ENCODE measurements at places on chromosomes 1 and 21.

GRCh38 chr1:97540346-97540888, 380.4 kb downstream of the DPYD start:
- no peak for DNase-seq

DNA sequence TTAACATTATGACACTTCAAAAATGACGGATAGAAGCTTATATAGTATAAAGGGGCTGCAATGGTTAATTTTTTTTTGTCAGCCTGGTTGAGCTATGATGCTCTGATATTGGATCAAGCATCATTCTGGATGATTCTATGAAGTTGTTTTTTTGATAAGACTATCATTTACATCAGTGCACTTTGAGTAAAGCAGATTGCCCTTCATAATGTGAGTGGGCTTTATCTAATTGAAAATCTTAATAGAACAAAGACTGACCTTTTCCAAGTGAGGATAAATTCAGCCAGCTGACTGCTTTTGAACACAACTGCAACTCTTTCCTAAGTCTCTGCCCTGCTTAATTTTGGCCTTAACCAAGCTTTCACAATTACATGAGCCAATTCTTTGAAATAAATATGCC, 1476.2 kb downstream of the NCAM2 start:
- DNase-seq: no peak

GRCh38 chr1:232322162-232322734, 307.7 kb downstream of the SIPA1L2 start:
- DNase-seq: no peak

DNA sequence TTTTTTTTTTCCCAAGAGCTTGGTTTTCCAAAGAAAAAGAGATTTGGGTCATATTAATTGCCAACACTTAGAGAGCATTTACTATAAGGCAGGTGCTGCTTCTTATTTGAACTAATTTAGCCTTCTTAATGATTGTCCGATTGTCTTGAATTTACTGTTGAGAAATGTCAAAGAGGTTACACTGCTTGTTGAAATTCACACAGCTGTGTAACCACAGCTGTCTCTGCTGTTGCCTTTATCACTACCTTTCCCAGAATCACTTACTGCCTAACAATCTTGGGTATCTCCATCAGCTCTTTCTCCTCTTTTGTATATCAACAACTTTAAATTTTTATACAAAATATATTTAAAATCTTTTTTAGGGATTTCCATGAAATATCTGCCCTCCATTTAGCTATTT, 115.6 kb downstream of the UCHL5 start:
- no peak for DNase-seq

DNA sequence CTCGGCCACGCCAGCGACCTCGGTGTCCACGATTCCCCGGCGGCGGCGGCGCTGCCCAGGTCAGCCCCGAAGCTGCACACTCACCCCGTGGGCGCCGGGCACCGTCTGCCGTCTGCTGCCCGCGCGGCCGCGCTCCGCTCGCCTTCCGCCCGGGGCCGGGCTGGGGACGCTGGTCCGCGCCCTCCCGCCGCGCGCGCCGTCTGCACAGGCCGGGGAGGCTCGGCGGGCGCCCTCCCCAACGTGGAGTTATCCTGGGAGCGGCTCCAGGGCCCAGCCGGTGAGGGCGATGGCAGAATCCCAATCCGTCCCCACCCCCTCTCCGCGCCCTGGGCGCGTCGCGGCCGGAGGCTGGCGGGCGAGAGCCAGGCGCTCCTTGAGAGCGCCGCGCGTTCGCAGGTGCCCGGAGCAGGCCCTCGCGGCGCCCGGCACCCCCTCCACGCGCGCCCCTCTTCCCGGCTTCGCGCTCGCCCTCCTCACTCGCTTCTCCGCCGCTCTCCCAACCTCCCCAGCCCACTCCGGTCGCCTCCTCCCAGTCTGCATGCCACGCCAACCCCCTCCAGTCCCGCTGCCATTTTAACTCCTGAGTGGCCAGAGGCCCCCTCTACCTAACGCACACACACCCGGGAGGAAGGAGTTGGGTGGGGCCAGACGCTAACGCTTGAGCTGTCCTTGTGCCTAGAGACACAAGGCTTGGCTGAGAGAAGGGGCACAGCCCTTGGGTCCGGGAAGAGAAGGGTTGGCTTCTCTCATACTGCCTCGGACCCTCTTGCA, at the start of gene LRRN2:
LRRN2 (minus strand) TSS at position 503 of the 771 bp plus-strand sequence. CDS start 65,746 bp downstream, outside the sequence.
- DNase-seq: no peak

- no peak for DNase-seq
Measured at GRCh38 chr21:46637952-46638746, 2.7 kb downstream of the PRMT2 start.

GRCh38 chr1:207396168-207396746, 57.9 kb upstream of the CR2 start:
- DNase-seq: no peak

DNA sequence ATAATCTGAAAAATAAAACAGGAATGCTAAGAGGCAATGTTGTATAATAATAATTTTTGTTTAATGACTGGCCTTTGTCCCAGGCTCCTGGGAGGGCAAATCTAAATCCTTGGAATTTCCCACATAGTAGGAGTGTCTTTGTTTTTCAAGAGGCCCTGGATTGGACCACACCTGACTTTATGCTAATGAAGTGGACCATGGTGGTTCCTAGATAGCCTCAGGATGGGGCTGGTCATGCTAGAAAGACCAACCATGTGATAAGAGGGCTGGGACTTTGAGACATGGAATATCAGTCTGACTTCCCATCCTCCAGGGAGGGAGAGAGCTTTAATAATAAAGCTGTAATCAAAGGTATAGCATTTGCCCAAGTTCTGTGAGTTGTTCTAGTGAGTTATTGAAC, 138.2 kb upstream of the RAB4A start:
- DNase-seq: no peak

DNA sequence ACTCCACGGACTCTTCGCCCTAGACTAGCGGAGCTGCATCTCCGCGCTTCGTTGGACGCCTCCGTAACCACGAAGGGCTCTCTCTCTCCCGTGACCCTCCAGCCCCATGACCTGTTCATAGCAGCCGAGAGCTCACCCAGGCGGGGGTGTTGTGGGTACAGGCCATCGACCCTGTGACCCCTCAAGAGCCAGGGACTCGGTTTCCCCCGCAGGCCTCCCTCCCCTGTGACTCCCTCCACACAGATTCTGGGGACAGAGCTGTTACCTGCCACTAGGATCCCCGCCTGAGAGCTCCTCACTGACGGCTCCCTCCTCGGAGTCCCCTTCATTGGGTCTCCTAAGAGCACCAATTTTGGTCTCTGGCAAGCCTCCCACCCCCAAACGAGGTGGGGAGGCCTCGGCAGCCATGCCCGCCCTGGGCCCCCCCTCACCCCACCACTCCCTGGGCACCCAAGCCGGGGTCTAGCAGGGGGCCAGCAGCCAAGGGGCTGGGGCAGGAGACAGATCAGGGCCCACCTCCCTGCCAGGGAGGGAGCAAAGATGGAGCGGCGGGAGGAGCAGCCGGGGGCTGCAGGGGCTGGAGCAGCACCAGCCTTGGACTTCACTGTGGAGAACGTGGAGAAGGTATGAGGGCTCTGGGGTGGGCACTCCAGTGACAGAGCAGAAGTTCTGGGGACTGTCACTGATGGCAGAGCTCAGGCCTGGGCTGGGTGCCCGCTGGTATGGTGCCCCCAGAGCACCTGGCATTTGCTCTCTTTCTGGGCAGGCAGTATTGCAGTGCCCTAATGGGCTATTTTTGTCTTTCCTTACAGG, 517 bp downstream of the IPO13 start:
- DNase-seq: no peak

DNA sequence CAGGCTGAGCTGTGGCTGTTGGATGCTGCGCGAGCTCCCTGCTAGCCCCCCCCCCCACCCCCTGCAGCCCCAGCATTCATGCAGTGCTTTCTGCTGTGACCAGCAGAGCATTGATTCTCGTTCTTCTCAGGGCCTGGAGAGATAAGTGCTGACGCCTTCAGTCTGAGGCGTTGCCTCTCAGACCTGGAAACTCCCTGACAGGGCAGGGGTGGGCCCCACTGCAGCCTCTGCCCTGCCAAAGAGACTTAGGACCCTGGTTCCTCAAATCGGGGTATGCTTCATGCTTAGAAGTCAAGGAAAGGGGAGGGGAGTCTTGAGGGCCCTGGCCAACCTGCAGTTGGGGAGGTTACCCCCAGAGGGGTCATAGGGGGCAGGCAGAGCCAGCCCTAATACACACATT, 38.5 kb downstream of the PTPRF start:
- no peak for DNase-seq
